ENCODE measurements at places on chromosomes 6 and 20. TPM values are rescaled to one million over a fixed set of nuclear protein-coding genes. Genes with fewer than 3 reads are reported as not detected.

GRCh38 chr6:106069478-106069877 lies 16.7 kb upstream of the PRDM1 start:
- no peak for DNase-seq

GRCh38 chr20:2820896-2821869 lies 5.0 kb downstream of the TMEM239 start:
- no peak for DNase-seq

- no peak for DNase-seq
Measured at GRCh38 chr6:75815756-75816155, 66.7 kb downstream of the MYO6 start.

GRCh38 chr6:121437851-121438651 lies 2.6 kb downstream of the GJA1 start:
- DNase-seq, result no peak

GRCh38 chr6:116836606-116837342 lies 7.9 kb upstream of the GPRC6A start:
- no peak for DNase-seq

The ACTL10 gene
- polyA plus RNA-seq, result 0.44 TPM

Data from right lung (tissue), 10 donors.